ENCODE measurements at places on chromosomes 16 and 17. TPM values are rescaled to one million over a fixed set of nuclear protein-coding genes. Genes with fewer than 3 reads are reported as not detected.

GRCh38 chr17:58303971-58304749 lies 23.4 kb upstream of the MPO start:
- H3K27ac ChIP-seq = no peak overlapping the region
- H3K27me3 ChIP-seq = no peaks in the 10 kb centered on the region
- no peak overlapping the region for H3K4me3 ChIP-seq
- no peaks in the 10 kb centered on the region for H3K36me3 ChIP-seq
- peak; percentile 91 for DNase-seq

- H3K4me1 ChIP-seq = peaks cover 15% of the 10 kb centered on the region
- no peaks in the 10 kb centered on the region for H3K36me3 ChIP-seq
- no peaks in the 10 kb centered on the region for H3K27me3 ChIP-seq
- H3K4me3 ChIP-seq = peak overlapping the region; percentile 43
- H3K27ac ChIP-seq = no peak overlapping the region
Measured at GRCh38 chr16:89256651-89257254, 39.2 kb downstream of the ZNF778 start.

DNA sequence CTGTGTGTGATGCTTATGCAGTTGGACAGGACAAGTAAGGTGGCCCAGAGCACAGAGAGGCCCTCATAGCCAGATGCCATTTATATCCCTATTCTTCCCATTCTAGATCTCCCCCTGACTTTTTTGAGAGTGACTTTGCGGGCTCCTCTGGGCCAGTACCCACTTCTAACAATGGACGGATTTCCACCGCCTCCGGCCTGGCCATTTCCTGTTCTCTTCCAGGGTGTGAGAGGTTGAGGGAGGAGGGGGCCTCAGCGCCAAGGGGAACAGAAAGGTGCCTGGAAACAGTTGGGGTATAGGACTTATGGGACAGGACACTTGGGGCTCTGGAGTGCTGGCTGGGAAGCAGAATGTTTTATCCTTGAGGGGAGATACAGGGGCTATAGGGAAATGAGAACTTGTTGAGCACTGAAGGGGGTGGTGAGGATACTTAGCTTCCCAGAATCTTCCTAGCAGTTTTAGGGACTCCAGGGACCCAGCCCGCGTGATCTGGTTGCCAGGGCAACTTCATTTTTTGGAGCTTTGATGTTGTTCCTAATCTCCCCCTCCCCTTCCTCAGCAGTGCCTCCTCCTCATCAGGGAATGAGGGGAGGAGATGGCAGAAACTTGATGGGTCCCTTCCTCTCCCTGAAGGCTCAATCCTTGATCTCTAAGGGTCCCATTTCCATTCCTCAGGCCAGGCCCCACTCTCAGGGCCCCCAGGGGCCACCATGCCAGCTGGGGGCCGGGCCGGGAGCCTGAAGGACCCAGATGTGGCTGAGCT lies 3.6 kb downstream of the TAOK2 start:
- peak overlapping the region; percentile 68 for H3K4me3 ChIP-seq
- peaks cover 52% of the 10 kb centered on the region for H3K36me3 ChIP-seq
- H3K4me1 ChIP-seq = peaks cover 50% of the 10 kb centered on the region
- no peaks in the 10 kb centered on the region for H3K27me3 ChIP-seq
- no peak for DNase-seq

DNA sequence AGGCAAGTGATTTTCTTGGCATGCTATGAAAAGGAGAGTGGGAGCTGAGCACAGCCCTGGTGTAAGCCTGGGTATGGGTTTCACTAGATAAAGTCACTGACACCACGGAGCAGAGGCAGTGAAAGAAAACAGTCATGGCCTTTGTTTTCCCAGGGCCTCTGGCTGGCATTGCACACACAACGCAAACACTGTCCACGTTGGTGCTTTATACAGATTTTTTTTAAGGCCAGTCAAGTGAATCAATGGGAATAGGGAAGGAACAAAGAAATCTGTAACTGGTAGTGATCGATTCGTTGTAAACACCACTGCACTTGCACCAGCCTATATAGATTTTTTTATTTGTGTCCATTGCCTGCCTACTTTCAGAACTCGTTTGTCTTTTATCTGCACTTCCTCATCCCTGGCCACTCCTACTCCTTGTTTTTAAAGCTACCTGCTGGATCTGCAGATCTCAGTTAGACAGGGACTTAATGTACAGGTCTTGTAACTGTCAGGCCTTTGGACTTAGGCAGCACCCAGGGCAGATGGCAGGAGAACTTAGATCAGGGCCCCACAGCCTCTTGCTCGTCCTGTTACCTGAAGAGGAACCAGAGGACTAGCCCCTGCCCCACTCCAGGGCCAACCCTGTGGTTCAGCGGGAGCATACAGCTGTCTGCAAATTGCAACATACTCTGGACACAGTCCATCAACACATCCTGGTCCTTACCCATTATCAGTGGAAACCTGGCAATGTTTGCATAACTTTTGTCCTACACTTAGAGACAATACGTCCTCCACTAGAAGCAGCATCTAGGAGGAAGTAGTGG lies 10.6 kb upstream of the TMIGD1 start:
- DNase-seq = peak; percentile 78
- H3K36me3 ChIP-seq = no peaks in the 10 kb centered on the region
- no peak overlapping the region for H3K4me3 ChIP-seq
- H3K27ac ChIP-seq = peak overlapping the region; percentile 70
- H3K4me1 ChIP-seq = peaks cover 44% of the 10 kb centered on the region
- H3K27me3 ChIP-seq = no peaks in the 10 kb centered on the region

DNA sequence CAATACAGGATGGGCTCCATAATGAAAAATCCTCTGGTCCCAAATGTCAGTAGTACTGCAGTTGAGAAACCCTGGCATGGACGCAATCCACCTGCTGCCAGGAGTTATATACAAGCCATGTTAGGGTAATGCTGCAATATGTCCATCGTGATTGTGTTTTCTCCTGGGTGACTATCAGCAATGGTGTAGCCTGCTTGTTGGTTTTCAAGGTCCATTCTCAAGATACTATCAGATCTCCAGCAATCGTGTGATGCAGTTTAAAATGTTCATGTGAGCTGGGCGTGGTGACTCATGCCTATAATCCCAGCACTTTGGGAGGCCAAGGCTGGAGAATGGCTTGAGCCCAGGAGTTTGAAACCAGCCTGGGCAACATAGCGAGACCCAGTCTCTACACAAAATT lies 24.0 kb downstream of the ABCC1 start:
- H3K27ac ChIP-seq = no peak overlapping the region
- no peak overlapping the region for H3K4me3 ChIP-seq
- no peaks in the 10 kb centered on the region for H3K27me3 ChIP-seq
- H3K4me1 ChIP-seq = peaks cover 38% of the 10 kb centered on the region
- DNase-seq = no peak

ACE gene
- total RNA-seq = 73.3 TPM

DNA sequence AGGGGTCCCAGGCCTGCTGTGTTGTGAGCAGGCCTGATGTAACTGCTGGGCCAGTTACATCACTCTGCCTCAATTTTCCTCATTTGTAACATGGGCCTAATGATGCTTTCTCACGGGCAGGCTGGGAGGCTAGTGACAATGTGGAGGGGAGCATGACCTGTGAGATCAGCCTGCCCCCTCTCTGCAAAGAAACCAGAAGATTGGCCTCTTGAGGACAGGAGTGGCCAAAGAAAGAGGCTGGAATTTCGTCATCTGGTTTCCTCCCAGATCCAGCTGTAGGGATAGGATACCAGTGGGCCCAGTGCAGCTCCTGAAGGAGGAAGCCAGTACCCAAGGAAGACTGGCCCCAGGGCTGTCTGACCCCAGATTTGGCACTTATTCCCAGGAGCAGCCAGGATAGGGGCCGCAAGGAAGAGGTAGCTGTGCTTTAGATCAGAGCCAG lies 615 bp upstream of the SREBF1 start:
- peak overlapping the region; percentile 96 for H3K4me3 ChIP-seq
- H3K36me3 ChIP-seq = no peaks in the 10 kb centered on the region
- DNase-seq = peak; percentile 84
- H3K27ac ChIP-seq = peak overlapping the region; percentile 99
- H3K27me3 ChIP-seq = no peaks in the 10 kb centered on the region
- peaks cover 73% of the 10 kb centered on the region for H3K4me1 ChIP-seq

- H3K27me3 ChIP-seq = no peaks in the 10 kb centered on the region
- no peak for DNase-seq
- H3K4me1 ChIP-seq = no peaks in the 10 kb centered on the region
- H3K27ac ChIP-seq = no peak overlapping the region
- H3K4me3 ChIP-seq = no peak overlapping the region
Measured at GRCh38 chr16:77385481-77385880, 49.4 kb downstream of the ADAMTS18 start.

HSD17B2 gene
- not detected for total RNA-seq

SETD1A gene
- 30.4 TPM for total RNA-seq

BAIAP3 gene
- total RNA-seq = 6.8 TPM

DNA sequence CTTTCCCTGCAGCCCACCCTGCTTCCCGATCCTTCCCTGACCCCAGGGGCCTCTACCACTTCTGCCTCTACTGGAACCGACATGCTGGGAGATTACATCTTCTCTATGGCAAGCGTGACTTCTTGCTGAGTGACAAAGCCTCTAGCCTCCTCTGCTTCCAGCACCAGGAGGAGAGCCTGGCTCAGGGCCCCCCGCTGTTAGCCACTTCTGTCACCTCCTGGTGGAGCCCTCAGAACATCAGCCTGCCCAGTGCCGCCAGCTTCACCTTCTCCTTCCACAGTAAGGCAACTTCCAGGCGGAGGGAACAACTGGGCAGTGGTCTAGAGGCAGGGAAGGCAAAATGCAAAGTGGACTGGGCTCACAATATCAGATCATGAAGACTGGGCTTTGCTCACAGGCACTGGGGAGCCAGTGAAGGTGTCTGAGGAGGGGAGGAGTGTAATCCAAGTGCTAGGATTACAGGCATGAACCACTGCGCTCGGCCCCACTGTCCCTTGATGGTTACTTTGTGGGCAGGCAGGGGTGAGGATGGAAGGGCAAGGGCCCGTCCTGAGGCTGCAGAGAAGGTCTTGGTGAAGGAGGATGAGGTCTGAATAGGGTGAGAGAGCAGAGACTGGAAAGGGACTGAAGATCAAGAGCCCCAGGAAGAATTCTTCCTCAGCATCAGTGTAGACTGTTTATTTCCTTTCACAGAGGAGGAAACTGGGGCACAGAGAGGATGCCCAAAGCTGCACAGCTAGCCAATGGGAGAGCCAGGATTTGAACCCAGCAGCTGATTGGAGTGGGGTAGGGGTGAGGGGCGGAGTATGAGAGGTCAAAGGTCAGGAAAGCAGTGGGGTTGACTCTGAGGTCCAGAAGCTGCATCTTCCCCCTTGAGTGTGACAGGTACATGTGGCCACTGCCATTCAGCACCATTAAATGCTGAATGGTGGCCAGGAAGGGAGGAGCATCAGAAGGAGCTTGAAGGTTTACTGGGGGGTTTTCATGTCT lies 16.5 kb upstream of the ADGRG3 start:
- no peak overlapping the region for H3K4me3 ChIP-seq
- peaks cover 23% of the 10 kb centered on the region for H3K4me1 ChIP-seq
- no peak overlapping the region for H3K27ac ChIP-seq
- H3K36me3 ChIP-seq = peaks cover 59% of the 10 kb centered on the region
- no peak for DNase-seq
- no peaks in the 10 kb centered on the region for H3K27me3 ChIP-seq

SLC35G6 gene
- not detected for total RNA-seq

DNA sequence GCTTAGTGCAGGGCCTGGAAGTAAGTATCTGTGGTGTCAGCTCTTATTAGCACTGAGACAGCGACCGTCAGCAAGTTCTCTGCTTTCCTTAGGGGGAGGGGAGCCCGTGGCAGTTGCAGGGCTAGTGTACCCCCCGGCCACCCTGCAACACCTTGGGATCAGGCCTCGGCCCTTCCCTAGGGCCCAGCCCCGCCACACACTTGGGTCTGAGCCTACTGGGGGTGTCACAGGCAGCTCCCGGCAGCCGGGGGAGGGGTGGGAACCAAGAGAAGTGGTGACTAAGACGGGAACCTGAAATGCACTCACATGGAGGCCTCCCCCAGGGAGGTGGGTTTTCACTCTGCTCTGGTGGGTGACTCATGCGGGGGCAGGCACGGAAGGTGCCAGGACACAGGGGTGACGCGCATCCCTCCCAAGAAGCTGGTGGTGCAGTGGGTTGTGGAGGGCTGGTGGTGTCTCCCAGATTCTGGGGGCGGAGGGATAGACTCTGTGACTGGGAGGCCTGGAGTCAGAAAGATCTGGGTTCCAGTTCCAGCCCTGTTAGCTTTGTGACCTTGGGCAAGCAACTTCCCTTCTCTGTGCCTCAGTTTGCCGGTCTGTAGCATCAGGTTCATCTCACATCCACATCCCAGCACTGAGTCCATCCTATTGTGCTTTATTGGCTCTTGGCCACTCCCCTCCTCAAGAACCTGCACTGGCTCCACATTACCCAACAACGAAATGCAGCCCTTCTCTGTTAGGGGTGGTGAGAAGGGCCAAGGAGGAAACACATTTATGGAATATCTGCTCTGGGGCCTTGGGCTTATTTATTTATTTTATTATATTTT lies 44.5 kb downstream of the LAT start:
- H3K27ac ChIP-seq = no peak overlapping the region
- no peaks in the 10 kb centered on the region for H3K27me3 ChIP-seq
- H3K4me3 ChIP-seq = no peak overlapping the region
- H3K4me1 ChIP-seq = no peaks in the 10 kb centered on the region

DNA sequence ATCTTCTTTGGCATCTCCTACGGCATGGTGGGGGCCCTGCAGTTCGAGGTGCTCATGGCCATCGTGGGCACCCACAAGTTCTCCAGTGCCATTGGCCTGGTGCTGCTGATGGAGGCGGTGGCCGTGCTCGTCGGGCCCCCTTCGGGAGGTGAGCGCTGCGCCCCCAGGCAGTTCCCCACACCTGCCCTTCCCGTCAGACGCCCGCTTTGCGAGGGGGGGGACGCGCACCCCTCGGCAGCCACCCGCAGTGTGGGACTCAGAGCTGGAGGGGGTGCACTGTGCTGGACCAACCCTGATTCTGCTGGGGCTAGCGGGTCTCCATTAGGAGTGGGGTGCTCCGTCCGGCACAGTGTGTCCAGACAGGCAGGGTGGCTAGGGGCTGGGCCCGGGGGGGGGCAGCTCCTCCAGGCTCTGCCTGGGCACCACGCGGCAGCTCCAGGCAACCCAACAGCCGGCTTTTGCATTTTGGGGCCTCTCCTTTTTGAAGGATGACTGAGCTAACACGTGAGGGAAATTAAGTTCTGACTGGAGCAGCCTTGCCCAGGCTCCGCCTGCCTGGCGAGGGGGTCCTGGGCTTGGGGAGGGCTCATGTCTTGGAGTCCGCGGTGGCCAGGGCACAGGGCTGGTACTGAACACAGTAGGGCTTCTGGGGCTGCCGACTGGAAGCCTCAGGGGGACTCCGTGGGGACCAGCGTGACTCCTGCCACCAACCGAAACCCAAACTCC lies 9.1 kb downstream of the SLC16A3 start:
- no peak for DNase-seq
- H3K36me3 ChIP-seq = peaks cover 4% of the 10 kb centered on the region
- H3K27me3 ChIP-seq = no peaks in the 10 kb centered on the region
- H3K27ac ChIP-seq = peak overlapping the region; percentile 71
- no peak overlapping the region for H3K4me3 ChIP-seq
- peaks cover 84% of the 10 kb centered on the region for H3K4me1 ChIP-seq

DNA sequence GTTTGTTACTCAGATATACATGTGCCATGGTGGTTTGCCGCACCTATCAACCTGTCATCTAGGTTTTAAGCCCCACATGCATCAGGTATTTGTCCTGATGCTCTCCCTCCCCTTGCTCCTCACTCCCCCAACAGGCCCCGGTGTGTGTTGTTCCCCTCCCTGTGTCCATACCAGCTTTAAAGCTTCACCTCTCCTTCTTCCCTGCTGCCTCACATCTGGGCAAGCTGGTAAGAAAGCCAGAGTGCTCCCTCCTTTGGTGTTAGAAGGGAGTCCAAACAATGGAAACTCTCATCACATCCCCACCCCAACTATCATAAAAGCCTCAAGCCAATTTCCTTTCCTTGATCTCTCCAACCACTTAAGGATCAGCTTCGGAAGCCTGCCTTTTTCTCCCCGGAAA lies 1115.6 kb upstream of the GOT2 start:
- no peaks in the 10 kb centered on the region for H3K36me3 ChIP-seq
- no peaks in the 10 kb centered on the region for H3K27me3 ChIP-seq
- no peak for DNase-seq

TAT gene
- total RNA-seq = not detected
